ENCODE measurements at places on chromosomes 5 and 9.

DNA sequence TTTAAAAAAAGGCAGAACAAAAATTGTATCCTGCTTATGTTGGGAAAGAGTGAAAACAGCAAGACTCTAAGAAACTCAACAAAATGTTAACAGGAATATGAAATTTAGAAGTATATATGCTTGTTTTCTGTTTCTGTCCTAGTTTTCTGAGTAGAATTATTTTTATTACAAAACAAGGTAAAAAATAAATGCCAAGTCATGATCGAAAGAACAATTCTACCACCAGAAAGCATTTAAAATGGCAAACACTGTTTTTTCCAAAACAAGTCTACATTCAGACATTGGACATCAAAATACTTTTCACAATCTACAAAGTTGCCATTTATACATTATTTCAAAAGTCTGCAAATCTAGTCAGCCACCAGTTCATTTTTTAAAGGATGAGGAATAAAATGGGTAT is 102.6 kb downstream of the TLE1 start:
- DNase-seq = no peak

DNA sequence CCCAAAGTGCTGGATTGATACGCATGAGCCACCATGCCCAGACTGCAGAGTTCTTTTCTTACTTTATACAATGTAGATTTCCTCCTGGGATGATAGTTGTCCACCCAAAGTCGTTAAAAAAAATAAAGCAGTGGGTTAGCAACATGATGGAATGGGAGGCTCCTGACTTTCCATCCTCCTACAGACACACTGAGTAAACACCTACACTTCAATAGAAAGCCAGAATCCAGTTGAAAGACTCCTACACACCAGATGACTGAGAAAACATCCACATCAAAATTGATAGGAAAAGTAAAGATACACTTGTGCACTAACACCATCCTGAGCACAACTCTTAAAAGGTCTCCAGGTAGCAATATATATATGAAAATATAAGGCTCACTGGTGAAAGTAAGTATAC is 95.0 kb upstream of the TUT7 start:
- no peak for DNase-seq

DNA sequence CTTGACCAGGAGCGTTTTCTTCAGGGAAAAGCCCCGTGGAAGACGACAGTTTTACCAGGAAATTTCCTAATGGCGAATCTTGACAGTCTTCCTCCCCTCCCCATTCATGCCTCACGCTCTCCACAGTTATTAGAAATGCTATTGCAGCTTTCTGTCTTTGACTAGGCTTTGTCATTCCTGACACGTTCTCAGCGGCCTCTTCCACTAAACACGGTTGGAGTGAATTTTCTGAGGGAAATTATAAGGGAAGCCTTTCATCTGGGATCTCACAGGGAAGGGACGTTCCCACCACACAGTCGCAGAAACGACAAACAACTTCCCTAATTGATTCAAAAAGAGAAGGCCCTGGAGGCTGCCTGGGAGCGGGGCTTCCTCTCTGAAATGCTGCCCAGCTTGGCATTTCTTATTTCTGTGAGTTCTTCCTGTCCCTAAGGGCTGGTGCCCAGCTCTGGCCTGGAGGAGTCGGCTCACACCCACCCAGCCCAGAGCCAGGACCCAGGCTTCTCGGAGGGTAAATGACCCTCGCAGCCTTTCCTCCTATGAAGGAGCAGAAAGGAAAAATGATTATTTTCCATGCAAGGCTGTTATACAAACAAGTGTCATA is 57.1 kb upstream of the PPP1R26 start:
- DNase-seq = no peak

DNA sequence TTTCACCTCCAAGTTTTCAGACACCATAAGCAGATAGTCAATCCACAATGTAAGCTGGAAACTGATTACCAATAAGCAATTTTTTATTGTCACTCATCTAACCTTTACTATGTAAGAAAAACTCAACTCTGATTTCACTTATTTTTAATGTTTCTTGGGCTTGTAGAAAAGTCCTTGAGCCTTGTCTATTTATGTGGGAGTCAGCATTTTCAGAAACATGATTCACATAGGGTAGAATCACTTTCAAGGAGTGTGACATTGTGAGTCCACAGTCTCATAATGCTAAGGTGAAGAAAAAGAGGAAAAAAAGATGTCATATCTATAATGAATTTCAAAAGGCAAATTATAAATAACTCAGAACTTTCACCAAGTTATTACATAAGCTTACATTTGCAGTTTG is 2167.9 kb upstream of the C9orf72 start:
- DNase-seq = no peak

DNA sequence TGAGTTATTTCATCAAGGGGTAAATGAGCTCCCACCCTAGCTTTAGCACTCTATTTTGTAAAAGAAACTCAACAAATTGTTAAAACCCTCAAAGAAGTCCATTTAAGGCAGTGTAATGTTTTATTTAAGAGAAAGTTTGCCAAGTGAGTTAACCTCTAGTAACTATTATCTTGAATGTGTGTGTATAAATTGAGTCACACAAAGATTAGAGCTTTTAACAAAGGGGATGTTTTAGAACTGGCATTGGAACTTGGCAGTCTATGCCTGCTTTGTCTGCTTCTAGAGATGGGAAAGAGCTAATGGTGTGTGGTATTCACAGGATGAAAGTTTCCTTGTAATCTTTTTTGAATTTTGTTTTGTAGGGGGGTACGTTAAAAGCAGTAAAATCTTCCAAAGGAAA is 33.2 kb downstream of the KDM3B start:
- no peak for DNase-seq
